ENCODE measurements at places on chromosomes 4 and X.

DNA sequence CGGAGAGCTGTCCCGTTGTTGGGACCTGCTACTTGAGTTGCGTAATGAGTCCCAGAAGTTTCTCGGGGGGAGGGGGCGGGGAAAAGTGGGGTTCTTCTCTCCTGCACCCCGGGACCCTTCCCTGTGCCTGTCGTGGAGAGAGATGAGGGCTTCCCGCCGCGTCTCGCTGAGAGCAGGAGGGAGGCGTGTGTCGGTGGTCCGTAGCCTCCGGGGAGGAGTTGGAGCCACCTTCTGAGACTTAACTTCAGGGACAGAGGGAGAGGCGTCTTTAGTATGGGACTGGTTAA is 698 bp downstream of the AFF1 start:
- DNase-seq: no peak

- DNase-seq: no peak
Measured at GRCh38 chr4:85084371-85085094, 118.0 kb upstream of the WDFY3 start.

- no peak for DNase-seq
Measured at GRCh38 chrX:66015900-66016689, 23.8 kb downstream of the VSIG4 start.

DNA sequence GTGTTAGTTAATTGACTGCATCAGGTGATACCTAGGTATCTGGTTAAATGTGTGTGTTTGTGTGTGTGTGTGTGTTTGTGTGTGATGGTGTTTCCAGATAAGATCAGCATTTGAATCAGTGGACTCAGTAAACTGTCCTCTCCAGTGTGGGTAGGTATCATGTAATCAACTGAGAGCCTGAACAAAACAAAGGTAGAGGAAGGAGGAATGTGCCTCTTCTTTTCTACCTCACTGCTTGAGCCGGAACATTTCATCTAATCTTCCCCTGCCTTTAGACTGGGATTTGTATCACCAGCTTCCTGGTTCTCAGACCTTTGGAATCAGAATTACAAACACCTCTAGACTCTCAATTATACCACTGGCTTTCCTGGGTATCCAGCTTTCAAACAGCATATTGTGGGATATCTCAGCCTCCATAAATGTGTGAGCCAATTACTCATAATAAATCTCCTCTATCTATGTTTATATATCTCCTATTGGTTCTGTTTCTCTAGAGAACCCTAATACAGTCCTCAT is 120.5 kb downstream of the TBCK start:
- DNase-seq: no peak

DNA sequence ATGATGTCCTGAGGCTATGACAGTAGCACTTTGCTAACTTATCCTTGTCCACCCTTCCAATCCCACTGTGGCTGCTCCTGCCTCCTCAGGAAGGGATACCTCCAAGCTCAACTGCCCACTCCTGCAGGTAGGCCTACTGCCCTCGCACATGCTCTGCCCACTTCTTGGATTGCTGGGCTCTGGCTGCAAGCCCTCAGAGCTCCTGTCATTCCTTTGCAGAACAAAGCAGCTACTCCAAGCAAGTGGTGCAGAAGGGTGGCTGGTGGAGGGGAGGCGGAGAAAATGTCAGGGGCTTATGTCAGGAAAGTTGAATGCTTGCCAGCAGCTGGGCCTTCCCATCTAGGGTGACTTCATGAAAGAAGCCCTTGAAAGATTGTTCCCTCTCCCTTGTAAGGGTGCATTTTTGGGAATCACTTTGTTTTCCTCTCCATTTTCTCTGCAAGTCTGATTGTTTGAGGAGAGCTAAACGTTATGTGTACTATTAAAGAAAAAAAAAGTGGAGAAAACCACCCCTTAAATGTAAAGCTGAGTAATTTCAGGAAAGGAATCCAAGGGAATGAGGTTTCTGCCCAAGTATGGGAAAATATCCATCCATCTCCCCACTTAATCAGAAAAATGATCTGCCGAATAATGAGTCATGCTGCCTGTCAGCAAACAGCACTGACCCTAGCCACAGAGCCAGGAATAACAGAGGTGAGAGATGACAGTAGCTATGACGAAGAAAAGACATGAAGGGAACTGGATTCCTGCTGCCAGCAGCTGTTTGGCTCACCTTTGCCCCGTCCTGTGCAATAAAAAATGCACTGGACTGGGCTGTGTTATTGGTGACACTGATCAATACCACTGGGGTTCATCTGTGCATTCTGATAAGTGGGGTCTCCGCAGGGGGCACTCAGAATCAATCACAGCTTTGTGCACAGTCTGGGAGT is 102.0 kb downstream of the RTL5 start:
- no peak for DNase-seq

DNA sequence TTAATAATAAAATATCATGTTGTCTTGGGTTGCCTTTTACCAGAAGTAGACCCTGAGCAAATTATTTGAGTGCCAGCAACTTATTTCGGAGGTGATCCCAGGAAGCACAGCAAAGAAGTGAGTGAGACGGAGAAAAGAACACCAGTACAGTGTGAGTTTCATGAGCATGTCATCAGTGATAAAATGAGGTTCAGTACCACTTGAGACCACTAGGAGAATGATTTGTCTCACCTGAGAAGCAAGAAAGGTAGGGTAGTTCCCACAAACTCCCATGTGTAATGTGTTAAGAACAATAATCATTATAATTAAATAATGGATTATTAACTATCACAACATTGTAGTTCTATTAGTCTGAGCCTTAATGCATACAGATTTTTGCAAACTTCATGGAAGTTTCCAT is 112.8 kb upstream of the DMD start:
- no peak for DNase-seq

- no peak for DNase-seq
Measured at GRCh38 chr4:86554646-86555045, 39.5 kb upstream of the PTPN13 start.

GRCh38 chr4:121741751-121742150 is 23.2 kb downstream of the SMIM43 start:
- DNase-seq: no peak
